Nucleus accumbens (tissue), 56 donors: ENCODE measurements at places on chromosomes 3 and 15.

- DNase-seq, result no peak
Observed at GRCh38 chr3:394775-395174, 198.2 kb downstream of the CHL1 start.

DNA sequence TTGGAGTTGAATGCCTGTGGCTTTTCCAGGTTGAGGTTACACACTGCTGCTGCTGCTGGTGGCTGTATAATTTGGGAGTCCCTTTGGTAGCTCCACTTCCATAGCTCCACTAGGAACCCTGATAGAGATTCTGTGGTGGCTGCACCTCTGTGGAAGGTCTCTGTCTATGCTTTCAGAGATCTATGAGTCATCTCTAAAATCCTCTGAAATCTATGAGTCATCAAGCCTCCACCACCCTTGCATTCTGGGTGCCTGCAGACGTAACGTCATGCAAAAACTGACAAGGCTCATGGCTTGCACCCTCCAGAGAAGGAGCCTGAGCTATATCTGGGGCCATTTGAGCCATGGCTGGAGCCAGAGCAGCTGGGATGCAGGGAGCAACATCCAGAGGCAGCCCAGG is 1037.0 kb upstream of the CFAP20DC start:
- DNase-seq, result no peak

DNA sequence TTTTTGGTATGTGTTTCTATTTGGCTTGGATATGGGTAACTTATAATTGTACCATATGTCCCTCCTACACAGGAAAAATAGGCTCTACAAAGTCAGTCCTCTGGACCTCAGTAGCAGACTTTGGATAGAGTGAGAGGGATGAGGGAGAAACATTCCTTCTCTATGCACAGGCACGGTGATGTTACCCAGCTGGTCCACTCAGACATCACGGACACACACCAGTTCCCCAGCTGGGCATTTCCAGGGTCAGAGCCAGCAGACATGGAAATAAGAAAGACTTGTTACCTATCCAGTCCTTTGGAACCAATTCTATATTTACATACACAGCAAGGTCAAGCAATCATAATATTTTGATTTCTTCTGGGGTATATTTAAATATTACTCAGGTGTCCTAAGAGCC is 433.1 kb upstream of the KCNMB2 start:
- no peak for DNase-seq

GRCh38 chr15:100601163-100601562 is 821 bp downstream of the LINS1 start:
- DNase-seq, result no peak

GRCh38 chr15:71136793-71137518 is 21.7 kb downstream of the THSD4 start:
- no peak for DNase-seq

GRCh38 chr15:33201491-33202231 is 7.1 kb upstream of the FMN1 start:
- no peak for DNase-seq

DNA sequence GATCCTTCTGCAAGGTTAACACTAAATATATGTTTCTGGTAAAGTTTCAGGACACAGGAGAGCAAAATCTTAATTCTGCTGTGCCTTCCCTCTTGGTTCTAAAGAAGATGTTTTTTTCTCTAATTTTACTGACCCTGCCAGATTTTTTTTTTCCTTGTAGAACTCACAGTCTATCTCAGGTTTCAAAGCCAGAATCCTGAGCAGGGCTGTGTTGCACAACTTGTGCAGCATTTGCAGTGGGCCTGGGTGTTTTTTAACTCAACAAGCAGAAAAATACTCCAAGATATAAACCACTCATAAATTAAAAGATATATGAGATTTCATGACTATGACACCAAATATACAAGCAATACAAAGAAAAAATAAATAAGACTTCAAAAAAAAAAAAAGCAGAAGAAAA is 40.2 kb upstream of the ARF4 start:
- DNase-seq, result no peak

DNA sequence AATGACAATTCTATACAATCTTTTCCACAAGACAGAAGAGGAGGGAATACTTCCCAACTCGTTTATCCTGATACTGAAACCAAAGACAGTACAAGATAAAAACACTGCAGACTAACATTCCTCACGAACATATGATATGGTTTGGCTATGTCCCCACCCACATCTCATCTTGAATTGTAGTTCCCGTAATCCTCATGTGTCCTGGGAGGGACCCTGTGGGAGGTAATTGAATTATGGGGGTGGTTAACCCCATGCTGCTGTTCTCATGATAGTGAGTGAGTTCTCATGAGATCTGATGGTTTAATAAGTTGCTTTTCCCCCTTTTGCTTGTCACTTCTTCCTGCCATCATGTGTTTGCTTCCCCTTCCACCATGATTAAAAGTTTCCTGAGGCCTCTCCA is 83.9 kb upstream of the PROK2 start:
- no peak for DNase-seq

DNA sequence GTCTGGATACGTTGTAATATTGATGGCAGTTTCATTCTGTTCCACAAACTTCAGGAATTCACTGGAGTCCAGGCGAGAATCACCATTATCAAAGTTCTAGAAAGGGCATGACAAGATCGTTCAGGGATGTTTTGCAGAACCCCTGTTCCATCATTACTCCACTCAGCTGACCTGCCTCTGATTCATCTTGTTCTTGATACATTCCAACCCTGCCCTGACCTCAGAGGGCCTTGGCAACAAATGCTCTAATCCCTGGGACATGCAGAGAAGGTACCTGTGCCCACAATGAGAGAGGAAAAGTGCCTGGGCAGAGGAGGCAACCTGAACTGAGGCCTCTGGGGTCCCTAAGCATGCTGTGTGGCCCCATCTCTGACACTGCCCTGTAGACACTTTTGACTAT is 45.9 kb downstream of the FSTL1 start:
- no peak for DNase-seq

DNA sequence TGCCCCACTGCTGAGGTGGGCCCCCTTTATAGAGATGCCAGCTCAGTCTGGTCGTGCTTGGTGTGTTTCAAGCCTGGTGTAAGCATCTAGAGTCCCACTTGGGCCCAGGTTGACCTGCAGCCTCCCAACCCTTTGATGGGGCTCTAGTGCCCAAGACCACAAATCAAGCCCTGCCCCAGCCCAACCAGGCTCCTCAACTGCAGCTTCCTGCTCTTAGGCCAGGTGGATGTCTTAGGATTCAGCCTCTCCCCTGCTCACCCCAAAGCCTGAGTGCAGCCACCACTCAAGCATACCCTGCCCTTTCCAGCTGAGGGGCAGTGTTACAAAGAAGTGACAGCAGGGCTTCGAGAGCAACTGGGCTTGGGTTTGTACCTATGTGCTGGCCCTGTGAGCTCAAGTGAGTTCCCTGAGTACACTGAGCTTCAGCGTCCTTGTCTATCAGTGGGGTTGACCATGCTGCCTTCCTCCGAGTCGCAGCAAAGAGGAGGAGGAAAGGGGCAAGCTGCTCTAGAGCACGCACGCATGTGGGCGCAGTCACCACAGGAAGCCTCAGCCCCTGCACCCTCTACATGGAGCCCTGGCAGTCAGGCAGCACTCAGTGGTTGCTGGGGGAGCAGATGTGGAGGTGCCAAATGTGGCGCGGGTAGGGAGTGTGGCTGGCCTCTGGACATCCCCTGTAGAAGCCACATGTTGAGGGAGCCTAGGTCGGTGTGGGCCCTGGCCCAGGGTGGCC is 120.7 kb downstream of the EEFSEC start:
- DNase-seq, result no peak

GRCh38 chr3:145483992-145484391 is 677.0 kb downstream of the PLOD2 start:
- no peak for DNase-seq

DNA sequence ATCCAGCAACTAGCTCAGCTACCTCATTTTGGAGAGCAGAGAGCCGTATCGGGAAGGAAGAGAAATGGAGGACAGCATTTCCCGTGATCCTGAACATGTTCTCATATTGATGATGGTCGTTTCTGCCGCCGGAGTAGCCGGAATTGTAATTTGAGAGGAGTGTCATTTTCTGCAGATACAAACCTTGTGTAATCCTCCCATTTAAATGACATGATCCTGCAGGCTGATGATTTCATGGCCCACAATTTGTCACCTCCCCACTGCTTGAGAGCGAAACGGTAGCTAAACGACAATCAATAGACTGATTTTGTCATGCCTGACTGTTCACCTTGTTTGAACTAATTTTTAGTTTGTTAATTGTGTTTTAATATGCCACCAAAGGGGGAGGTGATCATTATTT is 126.5 kb upstream of the CNTN6 start:
- no peak for DNase-seq

GRCh38 chr3:102450976-102451375 is 16.2 kb downstream of the ZPLD1 start:
- no peak for DNase-seq

- DNase-seq, result no peak
Observed at GRCh38 chr3:124053871-124054270, 61.9 kb upstream of the ROPN1 start.

GRCh38 chr3:33218446-33219174 is at the start of gene SUSD5:
Gene SUSD5 (minus strand): TSS chr3:33218810. CDS start chr3:33218797, 13 bp downstream.
- no peak for DNase-seq

- DNase-seq, result no peak
Observed at GRCh38 chr3:24462737-24463136, 31.9 kb downstream of the THRB start.
